CD4-positive, alpha-beta T cell treated with Interleukin-21 for 1 hour (primary cell): ENCODE measurements at places on chromosomes 11 and 22.

GRCh38 chr11:112558691-112559090 is 298.0 kb upstream of the PLET1 start:
- no peak for DNase-seq

GRCh38 chr11:115390441-115390840 is 113.8 kb downstream of the CADM1 start:
- no peak for DNase-seq

DNA sequence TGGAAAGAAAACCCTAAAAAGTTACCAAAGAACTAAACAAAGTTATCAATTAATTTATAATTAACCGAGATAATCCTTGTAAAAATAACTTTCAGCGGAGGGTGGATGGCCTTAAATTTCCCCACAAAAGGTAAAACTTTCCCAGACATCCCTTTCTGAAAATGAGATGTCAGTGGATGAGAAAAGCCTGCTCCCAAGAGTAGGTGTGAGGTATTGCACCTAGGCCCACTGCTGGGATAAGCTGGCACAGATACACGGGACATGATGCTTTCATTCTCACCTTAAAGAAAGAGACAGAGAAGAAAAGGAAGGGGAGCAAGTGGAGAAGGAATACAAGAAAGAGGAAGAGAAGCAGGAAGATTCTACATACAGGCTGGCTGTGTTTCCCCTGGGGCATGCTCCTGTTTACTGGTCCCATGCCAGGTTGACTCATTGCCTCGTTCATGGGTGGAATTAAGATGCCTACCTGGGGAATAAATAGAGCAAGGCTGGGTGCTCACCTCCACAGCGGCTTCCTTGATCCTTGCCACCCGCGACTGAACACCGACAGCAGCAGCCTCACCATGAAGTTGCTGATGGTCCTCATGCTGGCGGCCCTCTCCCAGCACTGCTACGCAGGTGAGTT is at the start of gene SCGB2A2:
Gene SCGB2A2, plus strand, starts transcription at position 505 of the 625 bp plus-strand sequence. Its CDS starts 59 bp downstream, at position 564.
- DNase-seq, result no peak

GRCh38 chr22:22730655-22731373 is 86.4 kb downstream of the GGTLC2 start:
- no peak for DNase-seq

GRCh38 chr11:64843686-64844329 is 645 bp downstream of the CDC42BPG start:
- DNase-seq, result no peak

DNA sequence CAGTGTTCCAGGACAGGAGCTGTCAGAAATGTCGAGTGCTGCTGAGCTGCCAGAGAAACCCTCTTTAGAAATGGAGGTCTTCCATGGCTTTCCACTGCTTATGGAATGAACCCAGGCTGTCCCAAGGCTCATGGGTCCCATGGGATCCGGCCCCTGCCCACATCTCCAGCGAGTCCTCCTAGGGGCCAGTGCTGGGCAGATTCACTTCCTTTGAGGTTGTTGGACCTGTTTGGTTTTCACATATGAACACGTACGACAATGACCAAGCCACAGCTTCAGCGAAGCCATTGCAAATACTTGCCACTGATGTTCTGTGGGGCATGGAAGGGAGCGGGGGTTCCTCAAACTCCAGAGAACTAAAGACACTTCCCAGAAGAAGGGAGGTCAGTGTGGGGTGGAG is 483.3 kb downstream of the TBC1D22A start:
- DNase-seq, result no peak

GRCh38 chr11:60477035-60477445 is 15.5 kb upstream of the MS4A12 start:
- DNase-seq, result no peak

GRCh38 chr11:1009991-1010390 is 26.5 kb downstream of the MUC6 start:
- no peak for DNase-seq

- DNase-seq, result no peak
Observed at GRCh38 chr11:67407688-67408163, 3.8 kb downstream of the TBC1D10C start.

DNA sequence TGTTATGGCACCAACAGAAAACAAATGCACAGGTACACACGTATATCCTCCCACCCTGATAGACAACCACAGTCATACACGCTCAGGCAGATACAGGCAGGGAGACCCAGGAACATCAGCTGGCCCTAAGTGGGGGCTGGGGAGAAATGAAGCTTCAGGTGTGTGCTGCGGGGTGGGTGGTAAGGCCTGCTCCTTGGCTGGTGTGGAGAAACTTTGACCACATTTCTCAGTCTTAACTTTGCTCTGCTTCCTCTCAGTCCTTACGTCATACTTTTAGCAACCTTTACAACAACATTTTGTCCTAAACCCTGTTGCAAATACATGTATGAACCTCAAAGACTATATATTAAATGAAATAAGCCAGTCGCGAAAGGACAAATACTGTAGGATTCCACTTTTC is 6.7 kb upstream of the ANAPC15 start:
- DNase-seq, result no peak

DNA sequence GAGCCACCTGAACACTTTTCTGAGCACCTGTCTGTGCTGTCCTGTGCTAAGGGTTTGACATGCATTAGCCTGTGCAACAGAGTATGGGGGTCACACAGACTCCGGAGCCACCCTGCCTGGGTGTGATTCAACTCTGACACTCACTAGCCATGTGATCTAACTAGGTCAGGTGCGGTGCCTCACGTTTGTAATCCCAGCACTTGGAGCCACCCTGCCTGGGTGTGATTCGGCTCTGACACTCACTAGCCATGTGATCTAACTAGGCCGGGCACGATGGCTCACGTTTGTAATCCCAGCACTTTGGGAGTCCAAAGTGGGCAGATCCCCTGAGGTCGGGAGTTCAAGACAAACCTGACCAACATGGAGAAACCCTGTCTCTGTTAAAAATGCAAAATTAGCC is 11.4 kb downstream of the UBE2L6 start:
- DNase-seq, result no peak
